ENCODE measurements at places on chromosomes 11 and 22.
A peak's percentile ranks its signal among the peaks of the same experiment; 100 is the strongest.

GRCh38 chr22:46073683-46074504 lies 76.4 kb upstream of the PPARA start:
- DNase-seq, result no peak

GRCh38 chr11:116835042-116835772 lies 2.2 kb downstream of the APOA1 start:
- DNase-seq, result no peak

- no peak for DNase-seq
Measured at GRCh38 chr11:66359662-66360087, 11.9 kb downstream of the SLC29A2 start.

DNA sequence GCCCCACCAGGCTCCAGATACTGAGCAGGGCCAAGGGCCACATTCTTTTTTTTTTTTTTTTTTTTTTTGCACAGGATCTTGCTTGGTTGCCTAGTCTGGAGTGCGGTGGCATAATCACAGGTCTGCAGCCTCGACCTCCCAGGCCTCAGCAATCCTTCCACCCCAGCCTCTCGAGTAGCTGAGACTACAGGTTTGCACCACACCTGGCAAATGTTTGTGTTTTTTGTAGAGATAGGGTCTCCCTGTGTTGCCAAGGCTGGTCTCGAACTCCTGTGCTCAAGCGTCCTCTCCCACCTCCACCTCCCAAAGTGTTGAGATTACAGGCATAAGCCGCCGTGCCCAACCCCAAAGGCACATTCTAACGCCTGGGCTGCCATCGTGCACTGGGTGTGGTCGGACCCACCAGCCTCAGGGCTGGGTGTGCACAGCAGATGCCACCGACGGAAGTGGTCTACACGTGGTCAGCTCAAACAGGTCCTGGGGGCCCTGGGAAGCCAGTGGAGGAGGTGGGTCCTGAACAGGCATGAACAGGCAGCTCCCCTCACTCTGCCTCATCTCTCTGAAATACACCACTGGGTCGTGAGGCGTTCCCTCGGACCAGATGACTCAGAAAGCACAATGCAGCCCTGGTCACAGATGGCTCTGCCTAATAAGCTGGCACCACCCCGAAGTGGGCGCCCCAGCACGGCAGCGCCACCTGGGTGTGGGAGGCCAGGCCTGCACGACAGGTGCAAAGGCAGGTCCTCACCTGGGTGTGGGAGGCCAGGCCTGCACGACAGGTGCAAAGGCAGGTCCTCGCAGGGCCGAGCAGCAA lies 5.1 kb upstream of the B4GALNT4 start:
- peak; percentile 55 for DNase-seq

DNA sequence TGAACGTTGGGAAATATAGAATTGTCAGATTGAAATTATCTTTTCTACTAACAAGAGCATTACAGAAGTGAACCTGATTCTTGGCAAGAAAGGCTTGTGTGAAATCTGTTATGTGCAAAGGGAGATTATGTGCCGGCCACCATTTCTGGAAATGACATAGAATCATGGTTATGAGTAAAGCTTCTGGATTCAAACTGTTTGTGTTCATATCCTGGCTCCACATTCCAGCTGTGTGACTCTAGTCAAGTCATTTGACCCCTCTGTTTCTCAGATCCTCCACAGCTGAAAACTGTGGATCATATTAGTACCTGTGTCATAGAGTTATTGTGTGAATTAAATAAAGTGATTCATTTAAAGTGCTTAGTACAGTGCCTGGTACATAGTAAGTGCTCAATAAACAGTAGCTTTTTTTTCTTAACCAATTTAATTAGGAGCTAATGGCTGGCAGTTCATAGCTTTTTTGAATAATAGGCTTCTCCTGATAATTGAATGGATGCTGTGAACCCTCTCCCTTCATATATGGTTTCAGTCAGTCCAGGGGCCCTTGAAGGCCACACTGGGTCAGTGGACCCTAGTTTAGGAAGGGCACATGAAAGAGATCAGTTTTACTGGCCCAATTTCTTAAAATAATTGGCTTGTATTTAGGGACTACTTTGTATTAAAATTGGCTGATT lies 34.6 kb downstream of the EHF start:
- peak; percentile 68 for DNase-seq

DNA sequence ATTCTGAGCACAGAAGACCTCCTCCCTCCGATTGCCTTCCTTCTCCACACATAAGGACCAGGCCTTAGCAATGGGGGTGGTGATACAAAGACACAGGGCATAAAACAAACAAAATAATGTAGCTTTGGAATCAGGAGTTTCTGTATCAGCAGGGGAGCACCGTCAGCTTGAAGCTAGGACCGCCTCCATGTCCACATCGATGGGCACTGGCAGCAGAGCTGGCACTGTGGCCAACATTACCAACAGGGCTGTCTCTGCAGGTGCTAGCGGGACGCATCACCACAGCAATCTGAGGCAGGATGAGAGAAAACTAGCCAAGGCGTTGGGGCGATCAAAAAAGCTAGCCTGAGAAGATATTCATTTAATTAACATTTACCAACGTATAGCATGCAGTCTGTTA lies 201.4 kb downstream of the MAML2 start:
- DNase-seq, result no peak

DNA sequence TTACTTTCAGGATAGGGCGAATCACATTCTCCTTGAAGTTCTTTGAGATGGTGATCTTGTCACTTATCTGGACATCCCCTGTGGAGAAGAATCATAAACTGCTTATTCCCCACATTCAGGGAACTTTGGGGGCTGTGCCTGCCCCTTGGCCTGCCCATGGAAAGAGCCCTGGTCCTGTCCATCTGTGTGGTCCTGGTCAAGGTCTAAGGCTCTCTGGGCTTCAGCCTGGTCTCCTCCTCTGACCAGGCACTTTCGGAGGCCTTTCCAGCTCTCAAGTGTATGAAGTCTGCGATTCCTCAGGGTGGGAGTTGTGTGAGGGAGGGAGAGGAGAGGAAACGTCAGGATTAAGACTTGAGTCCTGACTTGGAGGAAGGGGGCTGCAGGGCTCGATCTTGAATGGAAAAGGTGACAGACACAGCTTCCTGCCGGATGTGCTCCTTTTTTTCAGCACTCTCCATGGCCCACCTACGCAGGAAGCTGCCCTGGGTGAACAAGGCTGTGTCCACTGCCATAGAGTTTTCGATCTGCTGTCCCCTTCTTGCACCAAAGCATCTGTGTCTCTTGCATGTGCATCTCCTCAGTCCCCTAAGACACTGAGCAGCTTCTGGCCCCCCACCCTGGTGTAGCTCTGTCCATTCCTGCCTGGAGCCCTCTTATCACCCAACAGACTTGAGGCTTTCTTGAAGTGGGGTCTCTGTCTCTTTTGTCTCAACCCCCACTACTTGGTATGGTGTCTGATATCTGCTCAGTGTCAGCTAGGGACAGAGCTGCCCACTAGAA lies 50.8 kb upstream of the PHOX2A start:
- no peak for DNase-seq

DNA sequence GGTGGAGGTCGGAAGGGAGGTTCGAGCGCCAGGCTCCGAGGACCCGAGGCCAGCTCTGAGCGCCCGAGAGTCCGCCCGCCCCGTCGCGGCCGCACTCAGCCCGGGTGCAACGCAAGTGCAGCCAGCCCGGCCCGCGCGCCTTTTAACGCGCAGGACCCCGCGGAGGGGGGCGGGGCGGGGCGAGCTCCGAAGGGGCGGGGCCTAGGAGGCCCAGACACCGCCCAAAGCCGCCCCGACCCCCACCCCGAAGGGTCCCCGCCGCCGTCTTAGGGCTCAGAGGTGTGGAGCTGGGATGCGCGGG lies at the start of gene PHOX2A:
TSS of gene PHOX2A (minus strand) at position 117 of the 301 bp plus-strand sequence. CDS start 172 bp downstream, outside the sequence.
- no peak for DNase-seq

- no peak for DNase-seq
Measured at GRCh38 chr11:108838792-108839105, 173.9 kb downstream of the DDX10 start.

GRCh38 chr11:102488208-102488607 lies 35.6 kb upstream of the TMEM123 start:
- DNase-seq, result no peak

DNA sequence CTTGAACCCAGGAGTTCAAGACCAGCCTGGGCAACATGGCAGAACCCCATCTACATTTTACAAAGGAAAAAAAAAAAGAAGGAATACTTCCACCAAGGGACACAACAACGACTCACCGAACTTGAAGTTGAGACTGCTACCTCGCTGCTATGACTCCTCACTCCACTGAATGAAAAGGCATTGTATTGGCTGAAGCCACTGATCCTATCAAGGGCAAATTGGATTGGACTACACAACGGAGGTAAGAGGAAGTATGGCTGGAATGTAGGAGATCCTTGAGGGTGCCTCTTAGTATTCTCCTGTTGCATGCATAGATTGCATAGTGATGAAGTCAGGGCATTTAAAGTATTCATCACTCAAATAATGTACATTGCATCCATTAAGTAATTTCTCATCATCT lies 97.9 kb downstream of the CWF19L2 start:
- no peak for DNase-seq

- peak; percentile 34 for DNase-seq
Measured at GRCh38 chr11:65078151-65078550, 5.7 kb downstream of the CDCA5 start.

GRCh38 chr22:23398701-23399366 lies 181.3 kb downstream of the IGLL1 start:
- no peak for DNase-seq

- no peak for DNase-seq
Measured at GRCh38 chr11:104663190-104664140, 234.8 kb downstream of the CASP12 start.

DNA sequence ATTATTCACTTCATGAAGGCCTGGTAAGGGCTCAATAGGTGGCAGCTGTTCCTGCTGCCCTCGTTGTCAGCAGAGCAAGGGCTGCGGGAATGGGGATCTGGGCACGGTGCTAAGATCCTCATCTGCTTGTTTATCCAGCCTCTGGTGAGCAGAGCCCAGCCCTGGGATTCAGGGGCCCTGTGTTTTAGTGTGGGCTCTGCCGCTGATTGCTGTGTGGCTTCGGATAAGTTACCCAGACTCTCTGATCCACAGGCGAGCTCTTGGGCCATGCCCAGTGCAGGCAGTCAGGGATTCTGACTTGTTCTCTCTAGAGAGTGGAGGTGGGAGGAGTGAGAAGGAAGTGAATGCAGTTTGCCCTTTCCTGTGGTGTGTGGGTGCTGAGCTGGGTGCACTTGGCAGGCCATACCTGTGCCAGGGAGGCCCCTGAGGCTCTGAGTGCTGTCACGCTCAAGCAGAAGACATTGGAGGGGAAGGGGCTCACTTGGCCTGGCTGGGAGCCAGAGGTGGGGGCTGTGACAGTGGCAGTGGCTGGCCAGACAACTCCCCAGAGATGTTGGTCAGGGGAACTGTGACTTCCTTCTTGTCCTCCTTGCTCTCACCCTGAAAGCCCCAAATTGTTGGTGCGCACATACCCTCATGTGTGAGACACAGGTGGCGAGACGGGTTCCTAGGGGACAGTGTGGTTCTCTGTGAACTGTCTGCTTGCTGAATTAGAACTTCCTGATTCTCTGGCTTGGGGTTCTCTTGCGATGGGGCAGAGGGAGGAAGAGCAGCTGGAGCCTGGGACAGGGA lies 43.7 kb downstream of the CD82 start:
- DNase-seq, result peak; percentile 29

DNA sequence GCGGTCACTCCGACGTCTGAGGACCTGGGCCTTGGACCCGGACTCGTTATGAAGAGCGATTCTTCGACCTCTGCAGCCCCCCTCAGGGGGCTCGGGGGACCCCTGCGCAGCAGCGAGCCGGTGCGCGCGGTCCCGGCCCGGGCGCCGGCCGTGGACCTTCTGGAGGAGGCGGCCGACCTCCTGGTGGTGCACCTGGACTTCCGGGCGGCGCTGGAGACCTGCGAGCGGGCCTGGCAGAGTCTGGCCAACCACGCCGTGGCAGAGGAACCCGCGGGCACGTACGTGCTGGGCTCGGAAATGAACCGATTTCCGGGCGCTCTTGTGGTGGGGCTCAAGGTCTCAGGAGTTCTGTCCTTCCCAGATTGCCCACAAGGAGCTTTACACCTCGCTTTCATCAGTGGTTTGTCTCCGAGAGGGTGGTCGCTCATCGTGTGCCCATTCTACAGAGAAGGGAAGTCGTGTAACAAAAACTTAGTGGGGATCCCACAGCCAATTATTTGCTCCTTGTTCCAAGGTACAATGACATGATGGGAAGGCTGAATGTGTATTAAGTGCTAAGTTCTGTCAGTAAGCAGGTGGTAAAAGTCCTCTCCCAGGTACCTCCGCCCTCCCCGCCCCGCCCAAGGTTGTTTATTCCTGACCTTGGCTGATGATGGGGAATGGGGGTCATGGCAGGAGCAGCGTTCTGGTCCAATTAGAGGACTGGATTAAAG lies 695 bp downstream of the PEX26 start:
- DNase-seq, result peak; percentile 51

GRCh38 chr11:12083380-12083779 lies 27.0 kb upstream of the MICAL2 start:
- no peak for DNase-seq

- DNase-seq, result no peak
Measured at GRCh38 chr11:46524201-46524770, 69.5 kb downstream of the AMBRA1 start.

DNA sequence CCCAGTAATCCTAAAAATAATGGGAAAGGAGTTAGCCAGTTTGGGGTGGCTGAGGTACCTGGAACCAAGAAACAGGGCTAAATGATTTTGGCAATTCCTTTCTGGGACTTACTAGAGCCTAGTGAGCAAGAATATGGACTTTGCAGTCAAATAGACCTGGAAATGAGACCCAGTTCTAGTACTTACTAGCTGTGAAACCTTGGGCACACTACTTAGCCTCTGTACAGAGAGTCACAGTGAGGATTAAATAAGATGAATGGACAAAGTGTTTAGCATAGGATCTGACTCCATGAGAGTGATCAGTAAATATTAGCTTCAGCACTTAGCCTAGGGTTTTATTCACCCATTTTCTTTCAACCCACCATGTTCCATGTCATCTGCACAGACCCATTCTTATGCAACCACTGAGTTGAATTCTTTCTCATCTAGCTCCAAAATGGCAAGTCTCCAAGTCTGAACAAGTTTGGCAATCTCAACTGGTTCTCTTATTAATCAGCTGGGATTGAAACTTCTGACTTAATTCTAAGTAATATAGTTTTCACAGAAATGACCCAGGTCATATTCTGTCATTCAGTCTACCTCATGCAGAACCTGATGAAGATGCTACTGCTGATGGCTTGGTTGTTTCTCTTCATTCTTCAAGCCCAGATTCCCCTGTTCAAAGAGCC lies 15.0 kb upstream of the SORL1 start:
- DNase-seq, result no peak

- no peak for DNase-seq
Measured at GRCh38 chr11:129702410-129703398, 112.9 kb upstream of the TMEM45B start.

DNA sequence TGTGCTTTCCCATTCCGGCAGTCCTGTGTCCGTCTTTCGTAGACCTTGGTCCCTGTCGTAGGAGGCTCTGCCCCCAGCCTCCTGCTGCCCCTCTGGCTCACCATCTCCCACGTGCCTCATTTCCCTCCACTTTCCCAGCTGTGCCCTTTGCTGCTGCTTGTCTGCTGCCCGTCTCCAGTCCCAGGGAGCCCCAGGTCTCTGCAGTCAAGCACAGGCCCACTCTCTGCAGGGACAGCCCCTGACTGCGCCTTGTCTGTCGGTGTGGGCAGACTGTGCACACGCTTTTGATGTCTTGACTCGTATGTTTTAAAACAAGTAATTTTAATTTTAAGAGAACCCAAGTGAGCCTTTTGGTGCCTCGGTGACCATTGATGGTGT lies 12.4 kb downstream of the DGCR8 start:
- no peak for DNase-seq

- no peak for DNase-seq
Measured at GRCh38 chr22:45964926-45965527, 11.9 kb downstream of the WNT7B start.
